ENCODE measurements at places on chromosomes 11 and 22.

DNA sequence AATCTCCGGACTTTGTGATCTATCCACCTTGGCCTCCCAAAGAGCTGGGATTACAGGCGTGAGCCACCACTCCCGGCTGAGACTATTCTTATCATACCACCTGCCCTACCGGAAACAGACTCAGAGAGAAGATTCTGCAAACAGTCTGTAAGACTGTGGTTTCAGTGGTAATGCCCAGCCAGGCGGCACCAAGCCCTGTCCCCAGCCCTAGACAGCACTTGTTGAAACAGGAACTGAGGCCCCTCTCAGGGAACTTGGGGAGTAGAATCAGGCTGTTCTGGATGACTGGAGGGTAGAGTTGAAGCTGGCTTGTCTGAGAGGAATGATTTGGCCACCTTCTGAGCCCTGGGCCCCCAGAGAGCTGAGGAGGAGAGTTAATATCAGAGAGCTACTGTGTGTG is 1.3 kb upstream of the INSC start:
- DNase-seq = no peak

- DNase-seq = no peak
These were observed 70.8 kb downstream of the GAB2 start for GRCh38 chr11:78346799-78347198.

DNA sequence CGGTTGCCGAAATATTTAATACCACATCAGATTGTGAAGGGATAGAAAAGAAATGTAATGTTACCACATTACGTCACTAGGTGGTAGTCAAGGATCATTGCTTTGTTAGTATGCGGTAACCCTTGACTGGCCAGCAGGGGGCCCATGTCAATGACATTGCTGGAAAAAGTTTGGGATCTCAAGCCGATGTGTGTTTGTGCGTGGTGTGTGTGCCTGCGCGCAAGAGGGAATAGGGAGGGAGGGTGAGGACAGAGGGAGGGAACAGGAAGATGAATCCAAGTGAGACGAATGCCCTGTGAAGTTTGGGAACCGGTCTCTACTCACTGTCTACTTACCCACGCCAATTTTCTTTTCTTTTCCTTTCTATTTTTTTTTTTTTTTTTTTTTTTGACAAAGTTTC is 10.7 kb upstream of the MRGPRX2 start:
- DNase-seq = no peak

GRCh38 chr11:76844511-76844910 is 16.2 kb upstream of the ACER3 start:
- DNase-seq = no peak

DNA sequence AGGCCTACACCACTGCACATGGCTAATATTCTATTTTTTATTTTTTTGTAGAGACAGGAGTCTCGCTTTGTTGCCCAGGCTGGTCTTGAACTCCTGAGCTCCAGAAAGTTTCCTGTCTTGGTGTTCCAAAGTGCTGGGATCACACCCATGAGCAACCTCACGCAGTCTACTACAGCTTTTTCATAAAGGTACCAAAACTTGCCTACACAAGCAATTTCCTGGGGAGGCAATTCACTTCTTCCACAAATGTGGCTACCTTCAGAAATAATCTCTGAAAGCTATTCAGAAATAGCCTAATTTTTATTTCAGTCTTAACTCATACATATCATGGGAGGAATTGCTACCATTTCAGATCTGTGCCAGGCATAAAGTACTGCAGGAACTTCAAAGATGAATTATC is 11.4 kb downstream of the SLC35F2 start:
- no peak for DNase-seq

- no peak for DNase-seq
These were observed 8.0 kb downstream of the NUMA1 start for GRCh38 chr11:72072348-72072747.

DNA sequence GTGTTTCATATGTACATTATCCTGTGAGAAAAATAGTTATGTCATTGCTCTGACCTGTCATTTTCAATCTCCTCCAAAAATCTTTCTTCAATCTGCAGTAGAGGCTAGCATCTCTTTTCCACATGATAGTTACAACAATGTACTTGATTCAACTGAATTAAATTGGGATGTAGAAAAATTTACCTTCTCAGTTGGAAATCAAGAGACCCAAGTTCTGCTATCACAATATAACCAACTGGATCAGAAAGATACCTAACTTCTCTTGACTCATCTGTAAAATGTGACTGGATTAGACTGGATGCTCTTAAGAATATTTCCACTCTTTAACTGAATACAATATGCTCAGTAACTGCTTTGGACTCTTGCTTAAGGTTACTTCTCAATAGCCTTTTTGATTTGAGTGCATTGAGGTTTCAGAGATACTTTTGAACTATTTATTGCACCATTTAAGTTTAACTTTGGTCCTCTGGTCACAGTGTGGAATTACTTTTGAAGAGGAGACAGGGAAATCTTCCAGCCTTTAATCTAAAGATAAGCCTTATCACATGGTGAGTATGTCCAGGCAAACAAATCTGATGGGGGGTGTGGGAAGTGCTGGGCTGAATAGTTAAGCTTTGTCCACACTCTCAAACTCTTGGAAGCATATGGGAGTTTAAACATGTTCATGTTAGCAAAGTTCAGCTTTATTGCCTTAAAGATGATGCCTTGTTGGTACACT is 82.3 kb downstream of the YAP1 start:
- no peak for DNase-seq

- no peak for DNase-seq
These were observed 184.1 kb upstream of the ARHGAP20 start for GRCh38 chr11:110896358-110896757.

DNA sequence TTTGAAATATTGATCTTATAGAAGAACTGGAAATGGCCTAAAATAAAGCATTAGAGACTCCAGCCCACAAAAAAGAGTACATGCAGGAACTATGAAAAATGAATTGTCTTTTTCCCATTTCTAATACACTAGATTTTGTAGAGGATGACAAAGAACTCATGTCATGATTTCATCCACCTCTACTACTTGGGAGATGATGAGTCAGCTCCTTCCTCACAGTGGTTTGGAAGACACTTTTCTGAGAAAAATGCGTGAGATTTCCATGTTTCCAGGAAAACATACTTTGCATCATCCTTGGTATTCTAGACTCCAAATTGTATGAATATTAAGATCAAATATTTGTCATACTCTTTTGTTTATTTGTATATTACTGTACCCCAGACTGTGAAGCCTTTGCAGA is 500.5 kb downstream of the FAM181B start:
- no peak for DNase-seq

DNA sequence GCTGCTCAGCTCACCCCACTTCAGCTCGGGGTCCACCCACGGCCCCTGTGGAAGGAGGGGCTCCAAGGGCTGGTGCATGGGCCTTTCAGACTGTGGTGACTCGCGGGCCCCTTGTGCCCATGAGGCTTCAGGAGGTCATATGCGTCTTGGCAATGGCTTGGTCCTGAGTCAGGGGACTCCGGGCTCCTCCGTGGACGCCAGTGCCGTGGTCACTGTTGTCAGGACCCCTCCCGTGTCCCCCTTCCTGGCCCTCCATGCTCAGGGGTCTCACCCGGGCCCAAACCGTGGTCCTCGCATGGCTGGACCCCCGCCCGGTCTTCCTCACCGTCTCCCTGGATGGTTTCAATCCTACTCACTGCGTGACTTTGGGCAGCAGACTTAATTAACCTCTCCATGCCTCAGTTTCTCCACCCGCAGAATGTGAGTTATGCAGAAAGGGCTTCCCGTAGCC is 436.4 kb downstream of the TBC1D22A start:
- no peak for DNase-seq

GRCh38 chr11:69078930-69079605 is 30.3 kb downstream of the TPCN2 start:
- no peak for DNase-seq

GRCh38 chr11:132751516-132752250 is 780.6 kb downstream of the OPCML start:
- no peak for DNase-seq

DNA sequence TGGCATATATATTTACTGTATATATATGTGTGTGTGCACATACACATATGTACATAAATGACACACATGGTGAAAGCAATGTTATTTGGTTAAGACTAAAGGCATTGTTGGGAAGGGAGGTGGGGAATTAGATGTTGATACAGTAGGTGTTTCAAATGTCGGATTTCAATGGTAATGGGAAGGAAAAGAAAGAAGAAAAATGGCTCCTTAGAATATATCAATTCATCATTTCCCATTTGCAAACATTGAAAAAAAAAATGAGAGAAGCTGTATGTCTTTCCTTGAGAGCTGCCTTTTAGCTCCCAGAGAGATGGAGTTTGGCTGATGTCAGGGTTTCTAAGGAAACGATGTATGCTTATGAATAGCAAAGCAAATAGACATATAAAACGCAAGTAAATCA is 33.4 kb upstream of the ATXN10 start:
- DNase-seq = no peak

GRCh38 chr11:111535281-111535680 is 5.2 kb upstream of the LAYN start:
- no peak for DNase-seq

DNA sequence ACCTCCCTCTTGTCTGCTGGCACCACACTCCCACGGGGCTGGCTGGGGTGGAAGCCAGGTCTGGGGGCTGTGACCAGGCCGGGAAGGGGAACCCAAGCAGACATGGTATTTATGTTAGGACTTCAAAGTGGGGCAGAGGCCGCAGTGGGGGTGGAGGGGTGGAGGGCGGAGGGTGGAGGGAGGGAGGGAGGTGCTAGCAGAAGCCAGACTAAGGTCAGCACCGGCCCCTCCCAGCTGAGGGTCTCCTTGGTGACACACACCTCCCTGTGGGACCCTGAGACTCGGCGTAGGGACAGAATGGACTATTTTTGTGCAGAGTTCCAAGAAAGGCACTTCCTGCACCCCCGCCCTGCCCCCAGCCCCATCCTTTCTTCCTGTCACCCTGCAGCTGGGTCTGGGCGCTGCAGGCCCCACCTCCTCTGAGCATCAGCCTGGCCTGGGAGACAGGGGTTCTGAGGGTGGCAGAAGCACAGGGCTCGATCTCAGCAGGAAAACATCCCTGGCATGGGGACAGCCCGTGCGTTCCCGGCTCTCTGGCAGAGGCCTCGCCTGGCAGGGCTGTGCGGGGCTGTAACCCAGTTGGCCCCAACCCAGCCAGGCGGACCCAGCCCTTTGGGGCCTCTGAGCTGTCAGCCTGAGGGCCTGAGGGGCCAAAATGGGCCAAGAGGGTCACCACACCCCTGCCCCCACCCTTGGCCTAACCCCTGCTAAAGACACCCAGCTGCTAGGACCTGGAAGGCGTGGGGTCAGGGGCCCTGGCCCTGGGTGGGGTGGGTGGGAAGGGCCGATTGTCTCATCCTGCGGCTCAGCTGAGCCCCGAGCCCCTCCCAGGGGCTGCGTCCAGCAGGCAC is 9.6 kb upstream of the CD248 start:
- DNase-seq = no peak

DNA sequence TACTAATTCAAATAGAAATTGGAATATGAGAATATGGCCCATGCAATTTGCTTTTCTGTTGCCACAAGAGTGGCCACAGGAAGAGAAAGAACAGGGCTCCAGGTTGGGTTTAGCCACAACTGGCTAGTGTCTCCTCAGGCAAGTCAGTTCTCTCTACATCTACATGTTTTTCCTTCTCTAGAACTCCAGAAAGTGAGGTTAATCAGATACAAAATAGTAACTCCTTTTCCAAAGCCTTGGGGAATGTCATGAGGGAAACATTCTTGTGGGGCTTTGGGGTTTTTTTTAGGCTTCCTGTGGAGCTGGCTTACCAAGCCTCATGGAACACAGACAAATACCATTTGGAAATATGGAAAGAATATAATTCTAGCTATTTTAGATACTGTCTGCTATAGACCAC is 161.6 kb downstream of the NAV2 start:
- DNase-seq = no peak
